Coronary artery (tissue), 2 donors: ENCODE measurements at places on chromosomes 13 and 19.

GRCh38 chr19:12932392-12933286 lies 872 bp downstream of the FARSA start:
- DNase-seq = no peak

- DNase-seq = no peak
Measured at GRCh38 chr13:20157151-20157796, 3.6 kb downstream of the GJA3 start.

DNA sequence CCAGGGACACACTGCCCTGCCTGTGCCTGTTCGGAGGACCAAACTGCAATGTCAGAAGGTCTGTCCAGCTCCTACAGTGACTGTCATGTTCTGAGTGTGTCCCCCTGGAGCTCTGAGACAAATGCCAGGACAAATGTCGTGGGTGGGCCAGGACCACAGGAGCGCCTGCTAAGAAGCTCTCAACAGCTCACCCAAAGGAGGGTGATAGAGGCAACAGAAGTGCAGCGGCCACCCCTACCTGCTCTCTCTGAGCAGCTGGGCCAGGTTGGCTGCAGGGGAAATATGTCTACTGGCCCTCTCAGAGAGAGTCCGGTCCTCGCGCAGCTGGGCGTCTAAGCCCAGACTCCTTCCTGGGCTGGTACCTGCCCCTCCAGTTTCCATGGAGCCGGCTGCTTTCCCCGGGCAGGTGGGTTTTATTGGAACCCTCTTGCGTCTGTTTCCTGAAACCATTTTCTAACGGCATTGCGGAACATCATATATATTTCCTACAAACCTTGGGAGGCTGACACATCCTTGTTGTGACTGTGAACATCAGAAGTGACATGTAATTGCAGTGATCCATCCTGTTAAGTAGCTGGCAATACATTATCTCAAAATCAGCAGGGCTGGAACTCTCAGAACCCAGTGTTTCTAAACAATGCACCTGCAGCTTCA lies 78.1 kb downstream of the CHST8 start:
- DNase-seq = no peak

DNA sequence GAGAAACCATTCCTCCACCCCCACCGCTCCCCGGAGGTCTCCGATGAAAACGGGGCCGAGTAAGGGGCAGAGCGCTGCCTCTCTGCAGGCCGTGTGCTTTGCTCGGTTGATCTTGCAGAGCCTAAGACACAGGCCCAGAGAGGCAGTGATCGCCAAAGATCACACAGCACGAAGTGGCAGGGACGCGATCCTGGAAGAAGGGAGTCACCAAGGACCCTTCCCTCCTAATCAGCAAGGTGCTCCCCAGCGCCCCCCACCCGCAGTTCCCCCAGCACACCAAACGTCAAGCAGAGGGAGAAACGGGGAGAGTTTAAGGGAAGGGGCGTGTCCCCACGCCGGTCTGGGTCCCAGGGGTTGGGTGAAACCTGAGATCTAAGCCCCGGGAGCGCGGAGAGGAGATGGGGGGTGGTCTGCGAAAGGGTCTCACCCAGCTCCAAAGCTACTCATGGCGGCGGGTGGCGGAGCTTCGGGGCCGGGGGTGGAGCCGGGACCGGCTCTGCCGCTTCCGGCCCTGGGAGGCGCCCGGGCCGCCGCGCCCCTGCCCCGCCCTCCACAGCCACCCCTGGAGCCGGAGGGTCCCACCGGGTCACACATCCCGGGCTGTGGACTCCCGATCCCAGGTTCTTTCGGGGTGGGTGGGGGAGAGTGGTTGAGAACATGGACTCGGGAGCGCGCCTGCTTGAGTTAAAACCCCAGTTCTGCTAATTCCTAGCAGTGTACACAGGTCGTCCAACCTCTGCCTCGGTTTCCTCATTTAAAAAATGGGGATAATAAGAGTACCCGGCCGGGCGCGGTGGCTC lies at the start of gene EML2:
EML2 (minus strand) TSS at position 468 of the 800 bp plus-strand sequence; CDS start at position 447, 21 bp downstream.
- no peak for DNase-seq

DNA sequence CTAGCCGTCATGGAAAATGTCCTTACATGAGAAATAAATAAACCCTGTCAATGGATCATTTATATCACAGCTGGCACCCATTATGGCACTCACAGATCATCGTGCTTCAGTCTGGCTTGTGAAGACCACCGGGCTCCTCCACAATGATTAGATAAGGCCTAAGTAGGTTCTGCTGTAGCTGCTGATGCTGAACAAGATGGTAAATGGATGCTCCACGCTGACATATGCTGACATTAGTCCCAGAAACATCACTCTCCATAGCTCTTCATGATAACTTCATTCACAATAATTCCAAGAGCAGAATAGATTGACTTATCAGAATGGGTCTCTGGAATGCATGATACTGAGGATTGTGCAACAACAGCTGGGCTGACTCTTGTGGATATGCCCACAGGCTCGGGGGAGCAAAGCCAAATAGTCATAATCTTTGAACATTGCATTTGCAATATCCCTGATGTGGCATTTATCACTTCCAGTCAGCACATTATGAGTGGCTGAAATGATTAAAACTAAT lies 63.8 kb upstream of the RXFP2 start:
- no peak for DNase-seq

- no peak for DNase-seq
Measured at GRCh38 chr13:42780044-42780443, 1.3 kb upstream of the FAM216B start.

DNA sequence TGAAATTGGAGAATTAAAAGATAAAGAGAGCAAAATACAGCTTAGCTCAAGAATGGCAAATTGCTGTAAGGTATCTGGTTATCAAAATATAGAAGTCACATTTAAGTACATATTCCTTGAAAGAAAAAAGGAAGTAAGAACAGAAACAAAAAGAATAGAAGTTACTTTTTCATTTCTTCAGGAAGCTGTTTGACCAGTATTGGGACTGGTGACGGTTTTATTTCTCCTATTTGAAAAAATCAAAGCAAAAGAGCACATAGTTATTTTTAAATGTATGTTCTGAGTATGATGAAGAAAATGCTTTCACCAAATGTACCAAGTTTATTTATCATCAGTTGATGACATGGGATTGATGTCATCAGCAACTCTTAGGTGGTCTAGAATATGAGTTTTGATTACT lies 83.1 kb upstream of the OXGR1 start:
- DNase-seq = no peak

GRCh38 chr13:26589226-26589625 lies 31.7 kb downstream of the WASF3 start:
- DNase-seq = no peak

GRCh38 chr19:13972368-13973155 lies 20.3 kb downstream of the DCAF15 start:
- no peak for DNase-seq

DNA sequence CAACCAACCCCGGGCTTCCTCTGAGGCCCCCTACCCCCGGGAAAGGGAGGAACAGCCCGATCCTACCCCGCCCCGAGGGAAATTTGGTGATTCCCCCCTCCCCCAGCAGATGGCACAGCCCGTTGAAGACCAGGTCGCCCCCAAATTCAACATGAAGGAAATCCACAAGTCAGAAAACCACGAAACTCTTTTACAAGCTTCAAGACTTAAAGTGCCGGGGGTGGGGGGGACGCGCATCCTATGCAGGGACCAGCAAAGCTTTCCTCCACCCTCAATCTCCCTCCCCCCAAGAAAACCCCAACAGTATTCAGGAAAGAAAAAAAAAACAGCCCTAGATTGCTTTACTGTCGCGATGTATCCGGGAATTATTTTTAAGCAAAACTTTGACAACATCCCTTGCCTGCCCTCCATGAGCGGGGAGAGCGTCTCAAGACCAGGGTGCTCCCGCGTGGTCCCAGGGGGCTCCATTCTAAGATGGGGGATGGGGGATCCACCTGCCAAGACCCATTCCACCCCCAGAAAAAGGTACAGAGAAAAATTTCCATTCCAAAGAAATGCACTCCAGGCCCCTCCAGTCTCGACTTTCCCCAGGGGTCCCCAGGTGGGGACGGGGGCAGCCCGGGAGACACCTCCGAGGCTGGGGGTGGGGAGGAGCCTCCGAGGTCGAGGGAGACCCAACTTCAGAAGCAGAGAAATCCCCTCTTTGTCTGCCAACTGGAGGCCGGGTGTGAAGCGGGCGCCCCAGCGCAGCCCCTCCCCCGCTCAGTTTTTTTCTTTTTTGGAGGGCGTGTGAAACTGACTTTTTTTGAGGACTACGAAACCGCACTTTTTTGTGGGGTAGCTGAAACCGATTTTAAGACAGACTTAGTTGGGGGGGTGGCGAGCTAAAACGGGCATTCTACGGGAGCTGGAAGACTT lies 1.5 kb downstream of the TCF3 start:
- DNase-seq = no peak
